H54 (cell line): ENCODE measurements at places on chromosomes 2 and 18.

DNA sequence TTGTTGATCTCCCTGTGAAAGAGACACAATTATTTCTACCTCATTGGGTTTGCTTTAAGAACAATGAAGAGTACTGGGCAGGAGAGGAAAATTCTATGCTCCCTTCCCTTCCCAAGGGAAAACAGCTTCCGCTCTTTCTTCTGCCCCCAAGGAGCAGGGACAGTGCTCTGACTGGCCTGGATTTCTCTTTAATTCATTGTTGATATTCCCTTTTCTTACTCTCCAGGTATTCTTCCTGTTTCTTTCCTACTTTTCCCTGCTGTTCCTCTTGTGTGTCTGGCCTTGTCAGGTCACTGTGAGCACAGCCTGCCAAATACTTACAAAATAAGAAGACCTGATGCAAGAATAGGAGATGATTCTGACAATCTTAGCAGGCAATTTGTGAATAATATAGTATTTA lies 49.6 kb upstream of the SPAG16 start:
- DNase-seq: no peak

GRCh38 chr2:159175182-159175581 lies 111.3 kb downstream of the WDSUB1 start:
- DNase-seq: no peak

DNA sequence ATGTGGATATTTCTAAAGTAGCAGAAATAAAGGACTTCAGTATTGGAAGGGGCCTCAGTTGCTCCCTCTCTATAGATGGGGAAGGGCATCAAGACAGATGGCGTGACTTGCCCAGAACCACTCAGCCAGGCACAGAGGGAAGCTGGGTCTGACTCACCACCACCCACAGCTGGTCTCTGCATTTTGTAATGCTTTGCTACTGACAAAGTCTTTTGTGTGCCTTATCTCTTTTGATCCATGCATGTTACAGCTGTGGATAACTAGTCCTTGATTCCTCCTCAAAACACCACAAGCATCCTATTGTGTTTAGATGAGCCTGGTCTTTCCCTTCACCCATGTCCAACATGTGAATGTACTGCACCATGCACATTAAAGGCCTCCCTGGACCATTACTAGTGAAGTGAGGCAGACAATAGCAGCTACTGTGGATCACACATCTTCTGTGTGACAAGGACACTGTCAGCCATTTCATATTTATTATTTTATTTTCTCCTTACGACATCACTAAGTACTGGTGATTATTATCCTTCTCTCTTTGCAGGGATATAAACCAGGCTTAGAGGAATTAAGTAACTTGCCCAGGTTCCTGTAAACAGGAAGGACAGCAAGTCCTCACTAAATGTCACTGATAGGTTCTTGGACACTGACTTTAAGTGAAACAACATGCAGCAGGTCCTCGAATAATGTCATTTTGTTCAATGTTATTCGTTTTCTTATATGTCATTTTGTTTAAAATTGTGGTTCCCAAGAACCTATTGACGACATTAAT lies 29.6 kb upstream of the IL37 start:
- peak; percentile 45 for DNase-seq

GRCh38 chr2:165631089-165631488 lies 161.6 kb downstream of the CSRNP3 start:
- no peak for DNase-seq

- no peak for DNase-seq
Observed at GRCh38 chr18:38792731-38793130, 1227.1 kb upstream of the CELF4 start.

GRCh38 chr18:8162802-8163201 lies 446.4 kb upstream of the RAB12 start:
- DNase-seq: no peak

DNA sequence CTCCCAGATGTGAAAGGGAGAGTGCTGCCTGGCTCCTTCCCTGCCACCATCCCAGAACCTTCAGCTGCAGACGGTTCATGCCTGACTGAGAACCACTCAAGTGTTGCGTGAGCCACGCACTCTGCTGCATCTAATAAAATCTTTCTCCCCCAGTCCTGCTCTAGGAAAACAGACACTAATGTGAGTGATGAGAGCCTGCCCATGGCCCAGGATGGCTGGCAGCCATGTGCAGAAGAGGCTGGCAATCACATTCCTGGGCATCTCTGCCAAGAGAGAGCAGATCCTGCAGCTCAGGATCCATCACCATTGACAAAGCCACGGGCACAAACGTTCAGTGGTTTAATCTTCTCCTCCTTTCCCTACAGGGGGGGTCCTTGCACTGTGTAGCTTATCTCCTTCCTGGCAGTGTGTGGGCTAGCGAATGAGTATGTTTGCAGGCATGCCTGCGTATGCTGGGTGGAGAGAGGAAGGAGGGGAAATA lies 477.5 kb downstream of the SLC4A3 start:
- DNase-seq: peak; percentile 27

DNA sequence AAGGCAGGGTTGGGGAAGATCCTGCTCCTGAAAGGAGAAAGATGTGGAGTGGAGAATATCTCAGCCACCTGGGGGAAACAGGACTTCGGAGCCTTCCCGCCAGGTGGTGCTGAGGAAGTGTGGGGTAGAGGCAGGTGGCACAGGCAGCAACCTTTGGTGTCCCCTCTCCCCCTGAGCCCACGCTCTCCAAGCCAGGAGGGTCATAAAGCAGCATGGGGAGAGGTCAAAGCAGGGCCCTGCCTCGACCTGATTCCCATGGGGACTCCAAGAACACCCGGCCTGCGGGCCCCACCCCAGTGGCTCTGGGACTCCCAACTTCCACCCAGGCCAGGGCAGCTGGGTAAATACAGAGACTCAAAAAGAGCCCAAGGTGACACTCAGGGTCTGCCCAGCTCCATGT lies 54.3 kb upstream of the SLC66A3 start:
- DNase-seq: no peak

DNA sequence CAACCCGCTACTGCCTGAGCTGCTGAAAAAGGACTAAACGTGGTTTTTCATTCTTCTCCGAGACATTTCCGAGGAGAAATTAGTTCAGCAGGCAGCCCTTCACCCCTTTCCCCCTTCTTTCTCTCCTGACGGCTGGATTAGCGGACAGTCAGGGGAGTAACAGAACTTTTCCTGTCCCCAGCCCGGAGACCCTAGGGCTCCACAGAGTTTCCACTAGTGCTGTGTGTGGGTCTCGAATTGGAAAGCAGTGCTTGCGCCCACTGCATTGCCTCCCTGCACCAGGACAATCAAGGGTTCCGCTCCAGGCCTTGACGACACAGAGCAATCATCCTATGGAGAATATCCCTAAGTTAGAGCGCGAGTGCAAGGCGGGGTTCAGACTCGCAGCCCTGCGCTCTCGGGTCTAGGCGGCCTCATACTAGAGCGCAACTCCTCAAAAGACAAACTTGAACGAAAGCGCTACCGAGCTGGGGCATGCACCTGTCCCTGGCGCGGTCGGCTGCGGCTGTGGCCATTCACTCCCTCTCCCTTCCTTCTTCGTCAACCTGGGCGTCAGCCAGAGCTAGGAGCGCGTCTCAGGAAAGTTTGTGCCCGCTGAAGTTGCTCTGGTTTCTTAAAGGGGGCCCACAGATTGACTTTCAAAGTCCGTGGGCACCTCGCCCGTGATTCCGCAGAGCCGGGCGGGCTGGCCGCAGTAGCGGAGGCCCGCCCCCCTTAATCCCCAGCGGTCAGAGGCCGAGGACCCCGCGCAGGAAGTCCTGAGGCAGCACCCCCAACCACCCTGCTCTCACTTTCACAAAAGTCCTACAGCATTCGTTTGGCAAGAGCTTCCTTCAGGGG lies 801 bp downstream of the OSR1 start:
- DNase-seq: no peak

GRCh38 chr2:50729306-50730049 lies 302.5 kb downstream of the NRXN1 start:
- no peak for DNase-seq

DNA sequence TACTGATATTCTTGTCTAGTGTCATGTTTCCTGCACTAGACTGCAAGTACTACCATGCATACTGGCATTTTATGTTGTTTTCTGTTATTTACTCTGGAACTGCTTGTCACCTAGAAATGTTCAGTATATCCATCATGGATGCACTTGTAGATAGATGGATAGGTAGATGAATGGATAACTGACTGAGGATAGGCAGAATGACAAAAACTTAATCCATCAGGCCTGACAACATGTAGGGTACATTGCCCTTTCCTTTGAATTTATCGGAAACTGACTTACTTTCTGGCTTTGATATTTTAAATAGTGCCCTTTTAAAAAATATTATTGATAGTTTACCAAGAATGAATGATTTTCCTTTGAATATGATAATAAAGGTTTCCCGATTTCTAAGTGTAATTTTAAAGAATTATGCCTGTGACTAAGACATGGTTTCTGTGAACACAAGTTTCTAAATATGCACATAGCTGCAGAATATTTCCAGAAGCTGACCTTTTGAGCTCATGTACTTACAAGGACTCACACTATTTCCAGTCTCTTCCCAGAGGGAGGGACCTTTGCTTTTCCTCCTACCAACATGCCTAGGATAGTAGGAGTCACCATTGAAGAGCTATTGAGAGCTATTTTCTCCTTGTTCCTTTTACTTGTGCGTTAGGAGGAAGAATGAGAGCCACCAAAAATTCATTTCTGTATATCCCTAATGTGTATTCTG lies 81.3 kb downstream of the ANKRD12 start:
- no peak for DNase-seq

- no peak for DNase-seq
Observed at GRCh38 chr2:210188755-210189154, 17.5 kb upstream of the KANSL1L start.
